ENCODE measurements at places on chromosomes 16 and 17. TPM values are rescaled to one million over a fixed set of nuclear protein-coding genes. Genes with fewer than 3 reads are reported as not detected.

The TP53TG3F gene
- total RNA-seq = not detected

- peak; percentile 31 for DNase-seq
Measured at GRCh38 chr16:83722456-83723183, 85.2 kb upstream of the HSBP1 start.

GRCh38 chr17:50495918-50496317, 12.3 kb upstream of the MYCBPAP start:
- peak; percentile 54 for DNase-seq

The CDH8 gene
- total RNA-seq = not detected

DNA sequence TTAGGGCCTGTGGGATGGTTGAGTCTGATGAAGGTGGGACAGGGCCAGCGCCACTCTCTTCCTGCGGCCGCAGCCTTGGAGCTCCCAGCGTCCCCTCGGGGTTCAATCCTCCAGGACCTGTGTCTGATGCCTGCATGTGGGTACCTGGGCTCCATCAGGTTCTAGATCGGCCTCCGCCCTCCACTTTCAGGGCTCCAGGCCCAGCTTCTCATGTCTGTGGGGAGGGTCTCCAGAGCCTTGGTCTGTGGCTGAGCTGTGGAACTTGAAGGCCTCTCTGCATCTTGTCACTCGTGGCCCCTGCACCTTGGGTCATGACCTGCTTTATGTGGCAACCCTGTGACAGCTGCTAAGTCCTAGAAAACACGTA, 89.8 kb upstream of the ZNF750 start:
- no peak for DNase-seq

GRCh38 chr17:39612291-39612894, 4.7 kb upstream of the NEUROD2 start:
- no peak for DNase-seq

DNA sequence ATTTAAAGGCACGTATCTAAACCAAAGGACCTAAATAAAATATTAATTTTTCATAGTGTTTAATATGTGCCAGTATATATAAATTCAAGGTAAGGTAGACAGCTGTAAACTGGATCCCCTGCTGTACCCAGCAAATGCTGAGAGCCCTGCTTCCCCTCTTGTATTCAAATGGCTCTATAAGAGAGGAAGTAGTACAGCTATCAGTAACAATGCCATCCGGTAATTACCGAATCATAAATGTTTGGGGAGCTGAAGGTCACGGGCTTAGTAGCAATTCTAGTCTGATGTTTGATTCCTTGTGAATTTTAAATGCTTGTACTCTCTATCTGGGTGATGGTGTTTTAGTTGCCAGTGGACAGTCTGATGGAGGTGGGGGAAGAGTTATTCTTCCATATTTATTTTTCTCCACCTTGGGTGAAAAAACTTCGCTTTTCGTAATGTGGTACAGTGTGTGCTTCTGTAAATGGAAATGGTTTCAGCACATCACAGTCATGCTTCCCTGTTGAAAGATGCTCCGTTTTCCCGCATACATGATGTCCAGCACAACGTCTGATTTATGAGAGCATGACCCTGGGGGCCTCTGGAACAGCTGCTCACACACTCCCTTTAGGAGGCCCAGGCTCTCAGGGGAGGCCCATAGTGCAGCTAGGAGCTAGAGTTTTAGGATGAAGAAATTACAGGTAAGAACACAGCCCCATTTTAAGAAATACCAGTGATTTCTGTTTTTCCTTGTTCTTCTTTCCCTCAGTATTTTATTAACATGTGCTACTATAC, 423.9 kb downstream of the WWOX start:
- no peak for DNase-seq

- DNase-seq = no peak
Measured at GRCh38 chr17:71085238-71086033, 916.1 kb downstream of the KCNJ2 start.

DNA sequence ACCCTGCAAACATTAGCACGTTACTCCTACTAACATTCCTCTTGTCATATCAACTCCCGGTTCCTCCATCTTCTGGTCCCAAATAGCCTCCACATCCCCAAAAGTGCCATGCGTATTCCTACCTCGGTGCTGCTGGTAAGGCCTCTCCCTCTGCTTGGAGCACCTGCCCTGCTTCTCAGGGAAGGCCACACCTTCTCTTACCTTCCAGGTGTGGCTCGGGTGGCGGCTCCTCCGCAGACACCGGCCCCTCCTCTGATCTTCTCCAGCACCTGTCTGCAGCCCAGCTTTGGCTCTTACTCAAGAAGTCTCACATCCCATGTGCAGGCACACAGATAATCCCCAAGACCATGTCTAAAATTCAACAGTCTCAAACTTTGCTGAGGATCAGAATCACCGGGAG, 92.3 kb downstream of the GAS7 start:
- no peak for DNase-seq

- DNase-seq = peak; percentile 25
Measured at GRCh38 chr16:53369921-53370320, 64.3 kb upstream of the RBL2 start.

GRCh38 chr17:67248291-67248690, 3.3 kb upstream of the HELZ start:
- DNase-seq = no peak

- DNase-seq = no peak
Measured at GRCh38 chr17:35167046-35167445, 19.4 kb downstream of the UNC45B start.

The STX1B gene
- 2.0 TPM for total RNA-seq

DNA sequence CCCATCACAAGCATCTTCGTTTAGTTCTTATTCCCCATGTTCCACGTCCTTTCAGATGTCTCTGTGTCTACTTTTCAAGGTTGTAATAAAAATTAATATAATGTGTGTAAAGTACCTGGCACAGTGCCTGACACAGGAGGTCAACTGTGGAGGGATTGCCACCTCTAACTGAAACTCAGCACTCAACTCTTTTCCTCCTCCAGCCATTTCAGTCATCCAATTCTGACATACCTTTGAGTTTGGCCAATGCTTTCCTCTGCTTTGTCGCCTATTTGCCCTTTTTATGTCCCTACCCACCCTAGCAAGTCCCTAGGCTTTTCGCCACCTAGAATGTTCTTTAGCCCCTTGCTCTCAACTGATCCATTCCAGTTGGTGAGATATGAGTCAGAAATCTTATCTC, 1.6 kb downstream of the UBE2Z start:
- DNase-seq = peak; percentile 35

The PRSS53 gene
- total RNA-seq = 10.5 TPM

All from GM23248 (cell line).